Tibial nerve (tissue), 4 donors: ENCODE measurements at places on chromosomes 12 and 14.

DNA sequence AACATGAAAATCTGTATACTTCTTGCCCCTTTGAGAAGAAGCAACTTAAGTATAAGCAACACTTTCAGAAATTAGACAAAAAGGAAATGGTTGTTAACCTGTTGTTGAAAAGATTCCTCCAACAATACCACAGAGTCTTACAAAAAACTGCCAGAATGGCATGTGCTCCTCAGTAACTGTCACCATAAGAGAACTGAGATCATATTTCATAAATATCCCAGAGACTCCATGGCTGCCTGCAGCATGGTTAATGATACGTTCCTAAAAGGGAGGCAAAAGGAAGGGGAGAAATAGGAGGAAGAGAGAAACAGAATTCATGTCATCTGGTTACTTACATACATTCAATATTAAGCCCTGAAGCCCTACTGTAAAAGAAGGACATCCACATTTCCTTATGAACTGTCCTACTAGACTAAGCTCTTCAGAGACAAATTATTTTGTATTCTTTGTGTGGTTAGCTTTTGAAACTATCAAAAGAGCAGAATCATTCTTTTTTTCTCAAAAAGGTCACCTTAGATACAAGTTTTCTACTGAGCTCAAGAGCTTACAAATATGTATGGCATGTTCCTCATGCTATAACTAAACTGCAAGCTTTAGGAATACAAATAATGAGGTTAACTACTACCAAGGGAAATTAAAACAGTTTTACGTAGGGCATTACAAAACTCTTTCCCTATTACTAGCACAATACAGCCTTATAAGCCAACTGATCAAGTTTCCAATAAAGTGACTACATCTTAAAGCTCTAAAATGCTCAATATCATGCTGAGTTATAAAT lies 37.8 kb downstream of the ERGIC2 start:
- no peak for DNase-seq
- H3K4me3 ChIP-seq: no peak overlapping the region
- no peaks in the 10 kb centered on the region for H3K4me1 ChIP-seq
- H3K36me3 ChIP-seq: peaks cover 80% of the 10 kb centered on the region
- no peak overlapping the region for H3K27ac ChIP-seq

DNA sequence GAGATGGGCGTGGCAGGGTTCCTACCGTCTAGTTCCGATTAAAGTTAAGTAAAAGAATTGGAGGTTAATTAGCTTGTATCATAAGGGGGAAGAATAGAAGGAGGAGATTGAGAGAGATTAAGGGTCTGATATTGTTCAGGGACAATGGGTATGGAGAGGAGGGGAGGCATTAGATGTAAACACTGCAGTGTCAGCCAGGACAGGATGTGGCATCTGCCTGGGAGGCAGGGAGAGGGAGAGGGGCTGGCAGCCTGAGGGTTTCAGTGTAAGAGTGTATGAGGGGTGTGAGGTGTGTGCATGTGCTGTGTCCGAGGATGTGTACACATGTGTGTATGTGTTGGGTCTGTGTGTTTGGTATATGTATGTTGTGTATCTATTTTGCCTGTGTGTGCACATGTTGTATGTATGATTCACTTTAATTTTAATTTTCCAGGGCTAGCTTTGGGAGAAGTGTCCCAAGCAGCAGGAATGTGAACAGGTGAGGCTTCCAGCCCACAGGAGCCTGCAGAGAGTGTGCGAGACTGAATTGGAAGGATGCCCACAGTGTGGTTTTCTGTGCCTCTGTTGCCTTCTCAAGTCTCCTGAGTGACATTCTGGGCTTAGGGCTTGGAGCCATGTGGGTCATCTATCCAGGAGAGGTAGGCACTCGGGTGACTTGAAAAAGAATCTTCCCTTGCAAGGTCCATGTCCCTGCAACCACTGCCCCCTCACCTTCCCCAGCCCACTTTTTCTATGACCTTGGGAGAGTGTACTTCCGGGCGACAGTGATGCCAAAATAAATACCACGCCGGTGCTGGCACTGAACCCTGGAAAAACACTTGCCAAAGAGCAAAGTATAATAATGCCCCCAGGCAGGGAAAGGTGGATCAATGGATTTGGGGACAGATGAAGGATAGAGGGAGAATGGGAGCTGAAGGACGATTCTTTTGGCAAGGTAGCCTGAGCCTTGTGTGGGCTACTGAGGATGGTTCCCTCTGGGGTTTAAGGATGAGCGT lies 36.8 kb upstream of the DCD start:
- no peak for DNase-seq
- H3K4me1 ChIP-seq: no peaks in the 10 kb centered on the region
- no peaks in the 10 kb centered on the region for H3K36me3 ChIP-seq
- H3K27me3 ChIP-seq: peaks cover 9% of the 10 kb centered on the region
- no peak overlapping the region for H3K27ac ChIP-seq
- H3K4me3 ChIP-seq: no peak overlapping the region

GRCh38 chr14:82060219-82060618 lies 526.6 kb upstream of the SEL1L start:
- H3K36me3 ChIP-seq: no peaks in the 10 kb centered on the region
- DNase-seq: no peak
- H3K4me1 ChIP-seq: no peaks in the 10 kb centered on the region
- H3K4me3 ChIP-seq: no peak overlapping the region

DNA sequence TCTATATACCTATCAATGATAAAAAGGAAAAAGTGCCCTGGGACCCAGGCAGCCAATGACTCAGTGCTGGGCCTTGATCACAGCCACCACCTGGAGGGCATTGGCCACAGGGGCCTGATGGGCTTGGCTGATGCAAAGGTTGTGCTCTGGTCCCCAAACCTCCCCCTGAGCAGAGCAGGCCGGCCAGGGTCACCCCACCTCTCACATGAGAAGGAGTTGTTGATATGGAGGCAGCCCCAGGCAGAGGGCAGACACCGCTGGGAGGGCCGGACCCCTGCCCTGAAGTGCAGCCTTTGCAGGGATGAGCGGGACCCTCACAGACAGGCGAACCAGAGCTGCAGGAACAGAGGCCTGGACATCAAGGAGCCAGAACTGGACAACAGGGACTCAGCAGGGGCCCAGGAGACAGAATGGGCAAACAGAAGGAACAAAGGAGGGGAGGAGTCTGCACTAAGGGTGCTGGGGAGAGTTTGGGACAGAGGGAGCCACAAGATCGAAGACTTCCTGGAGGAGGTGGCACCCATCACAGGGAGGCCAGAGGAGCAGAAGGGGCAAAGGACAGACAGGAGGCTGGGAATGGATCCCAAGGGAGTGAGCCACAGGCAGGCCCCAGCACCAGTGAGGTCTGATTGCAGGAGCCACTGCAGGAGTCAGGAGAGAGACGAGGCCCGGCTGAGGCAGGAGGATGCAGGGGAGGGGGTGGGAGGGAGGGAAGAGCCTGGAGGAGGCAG lies 105.0 kb downstream of the TNFAIP2 start:
- no peaks in the 10 kb centered on the region for H3K36me3 ChIP-seq
- DNase-seq: no peak
- peaks cover 41% of the 10 kb centered on the region for H3K27me3 ChIP-seq
- H3K4me1 ChIP-seq: no peaks in the 10 kb centered on the region

- no peaks in the 10 kb centered on the region for H3K27me3 ChIP-seq
- no peak for DNase-seq
- H3K27ac ChIP-seq: no peak overlapping the region
- H3K36me3 ChIP-seq: no peaks in the 10 kb centered on the region
- H3K4me3 ChIP-seq: no peak overlapping the region
Measured at GRCh38 chr12:89309815-89310214, 42.5 kb downstream of the DUSP6 start.

- H3K27ac ChIP-seq: no peak overlapping the region
- H3K4me1 ChIP-seq: peaks cover 6% of the 10 kb centered on the region
- H3K36me3 ChIP-seq: no peaks in the 10 kb centered on the region
Measured at GRCh38 chr12:31899109-31899508, 60.1 kb upstream of the RESF1 start.

- no peak for DNase-seq
- no peaks in the 10 kb centered on the region for H3K27me3 ChIP-seq
- H3K27ac ChIP-seq: no peak overlapping the region
- no peaks in the 10 kb centered on the region for H3K36me3 ChIP-seq
- H3K4me3 ChIP-seq: no peak overlapping the region
Measured at GRCh38 chr12:119744900-119745606, 77.1 kb downstream of the PRKAB1 start.

DNA sequence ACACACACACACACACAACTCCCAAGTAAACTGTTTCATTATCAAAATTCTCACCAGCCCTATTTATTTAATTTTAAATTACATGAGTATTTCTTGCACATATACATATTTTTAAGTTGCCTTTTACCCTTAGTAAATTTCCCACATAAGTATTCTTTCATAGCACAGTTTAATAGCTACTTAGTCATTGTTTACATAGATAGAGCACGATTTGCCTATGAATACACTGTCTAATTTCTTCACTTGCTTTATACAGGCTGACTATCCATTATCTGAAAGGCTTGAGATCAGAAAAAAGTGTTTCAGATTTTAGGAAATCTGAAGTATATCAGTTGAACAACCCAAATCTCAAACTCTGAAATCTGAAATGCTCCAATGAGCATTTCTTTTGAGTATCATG lies 30.9 kb downstream of the NIN start:
- H3K27me3 ChIP-seq: no peaks in the 10 kb centered on the region
- no peak overlapping the region for H3K27ac ChIP-seq
- H3K36me3 ChIP-seq: peaks cover 18% of the 10 kb centered on the region
- no peak overlapping the region for H3K4me3 ChIP-seq

DNA sequence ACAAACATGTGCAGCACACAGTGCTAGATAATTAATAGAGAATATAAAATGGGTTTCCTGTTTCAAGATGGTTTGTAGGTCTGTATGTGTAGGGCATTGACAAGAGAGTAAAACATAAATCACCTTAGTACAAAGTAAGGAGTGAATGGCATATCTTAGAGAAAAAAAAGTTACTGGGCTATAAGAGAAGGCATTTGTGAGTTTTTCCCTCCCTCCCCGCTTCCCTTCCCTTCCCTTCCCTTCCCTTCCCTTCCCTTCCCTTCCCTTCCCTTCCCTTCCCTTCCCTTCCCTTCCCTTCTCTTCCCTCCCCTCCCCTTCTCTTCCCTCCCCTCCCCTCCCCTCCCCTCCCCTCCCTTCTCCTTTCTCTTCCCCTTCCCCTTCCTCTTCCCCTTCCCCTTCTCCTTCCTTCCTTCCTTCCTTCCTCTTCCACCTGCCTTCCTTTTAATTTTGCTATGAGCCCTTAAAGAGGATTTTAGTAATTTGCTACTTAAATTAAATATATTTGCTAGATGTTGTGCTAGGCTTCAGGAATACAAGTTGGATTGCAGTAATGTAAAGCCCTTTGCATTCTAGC lies 57.1 kb downstream of the LRRK2 start:
- no peaks in the 10 kb centered on the region for H3K27me3 ChIP-seq
- DNase-seq: no peak

GRCh38 chr12:24565300-24565699 lies 383.6 kb downstream of the BCAT1 start:
- no peaks in the 10 kb centered on the region for H3K36me3 ChIP-seq
- peaks cover 8% of the 10 kb centered on the region for H3K4me1 ChIP-seq
- no peak for DNase-seq
- no peaks in the 10 kb centered on the region for H3K27me3 ChIP-seq
- H3K27ac ChIP-seq: no peak overlapping the region

GRCh38 chr14:87522575-87522974 lies 470.4 kb downstream of the GALC start:
- H3K27me3 ChIP-seq: no peaks in the 10 kb centered on the region
- no peak overlapping the region for H3K27ac ChIP-seq
- no peaks in the 10 kb centered on the region for H3K4me1 ChIP-seq
- no peak overlapping the region for H3K4me3 ChIP-seq

- no peaks in the 10 kb centered on the region for H3K36me3 ChIP-seq
- peaks cover 3% of the 10 kb centered on the region for H3K4me1 ChIP-seq
- no peak overlapping the region for H3K27ac ChIP-seq
- no peak for DNase-seq
- no peak overlapping the region for H3K4me3 ChIP-seq
Measured at GRCh38 chr12:53425515-53426150, 2.0 kb downstream of the AMHR2 start.

- H3K4me3 ChIP-seq: no peak overlapping the region
- no peaks in the 10 kb centered on the region for H3K36me3 ChIP-seq
- H3K27me3 ChIP-seq: peaks cover 70% of the 10 kb centered on the region
- H3K27ac ChIP-seq: no peak overlapping the region
Measured at GRCh38 chr12:53703756-53704155, 23.5 kb downstream of the CALCOCO1 start.

- no peak overlapping the region for H3K4me3 ChIP-seq
- no peaks in the 10 kb centered on the region for H3K36me3 ChIP-seq
- H3K27ac ChIP-seq: no peak overlapping the region
- H3K27me3 ChIP-seq: no peaks in the 10 kb centered on the region
Measured at GRCh38 chr14:52919971-52920370, 30.9 kb downstream of the FERMT2 start.

- H3K36me3 ChIP-seq: no peaks in the 10 kb centered on the region
- no peak overlapping the region for H3K4me3 ChIP-seq
- H3K27me3 ChIP-seq: no peaks in the 10 kb centered on the region
- no peak for DNase-seq
Measured at GRCh38 chr12:104951759-104952509, 6.2 kb downstream of the SLC41A2 start.

DNA sequence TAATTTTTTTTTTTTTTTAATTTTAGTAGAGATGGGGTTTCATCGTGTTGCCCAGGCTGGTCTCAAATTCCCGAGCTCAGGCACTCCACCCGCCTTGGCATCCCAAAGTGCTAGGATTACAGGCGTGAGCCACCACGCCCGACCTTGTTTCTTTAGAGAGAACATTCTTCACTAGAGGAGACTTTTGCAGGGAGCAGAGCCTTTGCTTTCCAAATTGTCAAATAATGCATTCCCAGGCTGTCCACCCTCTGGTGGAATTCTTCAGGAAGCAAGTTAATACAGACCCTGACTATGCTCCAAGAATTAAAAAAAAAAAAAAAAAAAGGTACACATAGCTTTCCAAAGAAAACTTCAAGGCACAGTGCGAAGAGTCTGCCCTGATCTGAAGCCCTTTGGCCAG lies 6.8 kb downstream of the ALDH1L2 start:
- no peak overlapping the region for H3K4me3 ChIP-seq
- no peaks in the 10 kb centered on the region for H3K36me3 ChIP-seq
- H3K27ac ChIP-seq: no peak overlapping the region
- H3K27me3 ChIP-seq: no peaks in the 10 kb centered on the region
- no peak for DNase-seq
- H3K4me1 ChIP-seq: no peaks in the 10 kb centered on the region

DNA sequence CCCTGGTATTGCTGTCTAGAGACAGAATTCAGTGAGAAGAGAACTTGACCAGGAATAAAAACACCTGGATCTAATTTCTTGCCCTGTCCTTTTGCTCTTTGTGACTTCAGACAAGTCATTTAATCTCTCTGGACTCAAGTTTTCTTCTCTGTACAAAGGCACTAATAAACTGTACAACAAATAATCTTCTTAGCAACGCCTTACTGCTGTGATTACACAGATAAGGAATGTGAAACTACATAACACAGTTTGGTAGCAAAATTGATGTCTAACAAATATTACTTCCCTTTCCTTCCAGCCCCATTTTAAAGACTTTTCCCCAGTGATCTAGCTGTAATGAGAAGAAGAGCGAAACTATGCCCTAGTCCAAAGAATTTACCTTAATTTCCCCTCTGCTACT lies 69.3 kb downstream of the BCAT1 start:
- H3K4me3 ChIP-seq: no peak overlapping the region
- no peak for DNase-seq
- no peaks in the 10 kb centered on the region for H3K27me3 ChIP-seq
- H3K4me1 ChIP-seq: no peaks in the 10 kb centered on the region

GRCh38 chr14:64196814-64197411 lies 97.3 kb downstream of the ESR2 start:
- H3K36me3 ChIP-seq: peaks cover under 1% of the 10 kb centered on the region
- DNase-seq: peak; percentile 12
- no peak overlapping the region for H3K27ac ChIP-seq
- H3K27me3 ChIP-seq: no peaks in the 10 kb centered on the region

GRCh38 chr14:86221755-86222154 lies 691.8 kb downstream of the FLRT2 start:
- H3K4me3 ChIP-seq: no peak overlapping the region
- no peak for DNase-seq
- H3K4me1 ChIP-seq: no peaks in the 10 kb centered on the region
- H3K27me3 ChIP-seq: no peaks in the 10 kb centered on the region
- no peaks in the 10 kb centered on the region for H3K36me3 ChIP-seq
- no peak overlapping the region for H3K27ac ChIP-seq
